ENCODE measurements at places on chromosomes 6 and 20.
A peak's percentile ranks its signal among the peaks of the same experiment; 100 is the strongest.

DNA sequence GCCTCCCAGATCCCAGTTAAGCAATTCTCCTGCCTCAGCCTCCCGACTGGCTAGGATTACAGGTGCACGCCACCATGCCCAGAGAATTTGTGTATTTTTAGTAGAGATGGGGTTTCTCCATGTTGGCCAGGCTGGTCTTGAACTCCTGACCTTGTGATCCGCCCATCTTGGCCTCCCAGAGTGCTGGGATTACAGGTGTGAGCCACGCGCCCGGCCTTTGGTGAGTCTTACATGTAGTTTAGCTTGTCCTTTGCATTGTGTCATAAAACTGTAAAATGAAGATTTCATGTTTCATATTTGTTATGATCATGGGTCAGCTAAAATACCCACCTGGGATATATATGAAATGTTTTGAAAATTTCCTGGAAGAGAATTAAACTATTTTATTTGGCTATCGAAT, 183.5 kb downstream of the SASH1 start:
- H3K27me3 ChIP-seq, result no peaks in the 10 kb centered on the region
- peaks cover 70% of the 10 kb centered on the region for H3K36me3 ChIP-seq
- H3K4me3 ChIP-seq, result no peak overlapping the region

DNA sequence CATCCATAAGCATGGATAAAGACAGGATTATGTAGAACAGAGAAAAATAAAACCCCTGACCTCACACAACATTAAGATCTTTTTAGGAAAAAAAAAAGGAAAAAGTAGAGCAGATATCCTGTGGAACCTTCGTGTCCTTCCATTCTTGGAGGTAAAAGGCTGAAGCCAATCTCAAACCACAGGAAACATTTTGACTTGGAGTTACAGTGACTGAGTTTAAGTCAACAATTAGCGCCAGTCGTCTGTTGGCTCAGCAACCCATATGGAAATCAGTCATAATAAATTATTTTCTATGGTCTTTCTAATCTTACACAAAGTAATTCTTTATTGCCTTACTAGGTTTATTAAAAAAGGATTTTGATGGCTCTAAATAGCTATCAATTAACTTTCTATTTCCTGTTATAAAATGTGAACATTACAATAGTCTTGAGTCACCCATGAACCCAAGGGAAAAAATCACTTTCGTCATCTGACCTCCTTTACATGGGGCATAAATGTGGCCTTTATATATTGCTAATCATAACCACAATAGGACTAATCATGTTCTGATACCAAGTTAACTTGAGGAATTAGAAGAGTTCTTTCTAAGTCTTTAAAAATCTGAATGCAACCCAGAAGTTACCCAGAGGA, 592.9 kb downstream of the TFAP2B start:
- no peaks in the 10 kb centered on the region for H3K4me1 ChIP-seq
- H3K27me3 ChIP-seq, result no peaks in the 10 kb centered on the region
- no peak overlapping the region for H3K4me3 ChIP-seq
- H3K36me3 ChIP-seq, result no peaks in the 10 kb centered on the region

DNA sequence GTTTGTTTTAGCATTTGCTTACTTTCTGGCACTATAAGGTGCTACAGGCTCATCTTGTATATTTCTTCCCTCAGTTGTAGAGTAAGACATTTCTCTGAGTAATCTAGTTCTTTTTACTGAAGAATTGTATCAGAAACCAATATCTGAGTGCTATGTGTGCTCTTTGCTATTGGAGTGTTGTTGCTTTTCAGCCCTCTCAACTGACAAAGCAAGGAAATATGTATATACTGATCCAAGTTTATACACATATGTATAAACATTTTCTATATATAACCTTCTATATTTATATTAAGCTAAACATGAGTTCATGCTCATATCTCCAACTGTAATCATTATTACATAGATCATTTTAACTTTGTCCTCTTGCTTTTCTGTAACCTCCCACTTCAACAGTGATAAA, 405.7 kb downstream of the RFPL4B start:
- no peaks in the 10 kb centered on the region for H3K4me1 ChIP-seq
- no peaks in the 10 kb centered on the region for H3K27me3 ChIP-seq
- no peak for DNase-seq
- H3K27ac ChIP-seq, result no peak overlapping the region

DNA sequence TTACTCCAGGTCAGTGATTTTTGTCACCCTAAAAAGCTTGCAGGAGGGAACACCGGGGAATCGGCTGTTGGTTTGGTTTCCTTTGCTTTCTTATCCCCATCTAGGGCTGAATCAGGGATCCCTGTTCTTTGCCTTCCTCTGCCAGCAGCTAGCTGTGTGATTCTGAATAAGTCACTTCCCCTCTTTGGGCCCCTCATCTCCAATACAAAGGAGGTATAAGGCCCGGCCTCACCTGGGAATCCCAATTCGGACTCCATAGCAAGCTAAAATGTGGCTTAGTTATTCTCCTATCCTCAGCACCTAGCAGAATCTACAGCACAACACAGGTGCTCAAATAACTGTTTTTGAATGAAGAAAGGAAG, 18.5 kb upstream of the ARMC12 start:
- H3K27me3 ChIP-seq, result no peaks in the 10 kb centered on the region
- H3K4me1 ChIP-seq, result peaks cover 32% of the 10 kb centered on the region
- peak overlapping the region; percentile 82 for H3K27ac ChIP-seq
- H3K4me3 ChIP-seq, result no peak overlapping the region
- DNase-seq, result no peak

- no peak overlapping the region for H3K27ac ChIP-seq
- no peak overlapping the region for H3K4me3 ChIP-seq
Measured at GRCh38 chr6:38326837-38327236, 312.9 kb downstream of the BTBD9 start.

DNA sequence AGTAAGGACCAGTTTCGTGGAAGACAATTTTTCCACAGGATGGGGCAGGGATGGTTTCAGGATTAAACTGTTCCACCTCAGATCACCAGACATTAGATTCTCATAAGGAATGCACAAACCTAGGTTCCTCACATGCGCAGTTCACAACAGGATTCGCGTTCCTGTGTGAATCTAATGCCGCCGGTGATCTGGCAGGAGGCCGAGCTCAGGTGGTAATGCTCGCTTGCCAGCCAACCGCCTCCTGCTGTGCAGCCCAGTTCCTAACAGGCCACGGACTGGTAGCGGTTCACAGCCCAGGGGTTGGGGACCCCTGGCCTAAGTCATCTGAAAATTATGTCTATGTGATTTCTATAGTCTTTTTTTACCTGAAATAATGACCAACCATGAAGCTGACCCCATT, 217.5 kb downstream of the TMEM200A start:
- H3K36me3 ChIP-seq, result no peaks in the 10 kb centered on the region
- no peaks in the 10 kb centered on the region for H3K4me1 ChIP-seq
- no peak overlapping the region for H3K27ac ChIP-seq
- H3K27me3 ChIP-seq, result no peaks in the 10 kb centered on the region
- no peak for DNase-seq

- no peak overlapping the region for H3K4me3 ChIP-seq
- peak overlapping the region; percentile 23 for H3K27ac ChIP-seq
- peaks cover 36% of the 10 kb centered on the region for H3K4me1 ChIP-seq
- peaks cover 7% of the 10 kb centered on the region for H3K27me3 ChIP-seq
Measured at GRCh38 chr20:62117658-62118057, 4.6 kb upstream of the LSM14B start.

DNA sequence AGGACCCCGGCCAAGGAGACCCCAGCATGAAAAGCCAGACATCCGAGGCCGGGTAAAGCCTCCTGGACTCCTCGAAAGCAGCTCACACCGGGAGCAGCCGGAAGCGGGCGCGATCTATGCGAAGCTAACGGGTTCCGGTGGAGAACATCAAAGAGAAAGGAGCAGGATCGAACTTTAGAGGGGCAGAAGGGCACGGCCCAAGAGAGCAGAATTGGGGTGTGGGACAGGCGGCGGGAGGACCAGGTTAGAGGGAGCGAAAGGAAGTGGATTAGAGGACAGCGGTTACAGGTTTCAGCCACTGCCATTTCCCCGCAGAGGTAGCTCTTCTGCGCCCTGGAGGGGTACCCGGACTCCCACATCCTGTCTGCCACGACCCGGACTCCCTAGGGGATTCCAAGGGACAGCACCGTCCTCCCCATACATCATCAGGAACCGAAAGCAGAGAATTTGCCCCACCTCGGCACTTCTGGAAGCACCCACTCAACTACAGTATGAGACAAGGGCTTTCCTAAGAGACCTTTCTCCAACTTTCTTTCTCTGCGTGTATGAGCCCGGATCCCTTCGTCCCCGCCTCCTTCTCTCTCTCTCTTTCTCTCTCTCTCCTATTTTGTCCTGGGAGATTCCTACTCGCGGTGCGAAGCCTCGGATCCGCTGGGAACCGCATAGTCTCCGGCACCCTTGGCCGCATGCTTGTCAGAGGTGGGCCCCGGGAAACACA, 507 bp upstream of the VGLL2 start:
- peak overlapping the region; percentile 17 for H3K27ac ChIP-seq
- peaks cover 4% of the 10 kb centered on the region for H3K4me1 ChIP-seq
- no peaks in the 10 kb centered on the region for H3K36me3 ChIP-seq
- peaks cover 91% of the 10 kb centered on the region for H3K27me3 ChIP-seq

DNA sequence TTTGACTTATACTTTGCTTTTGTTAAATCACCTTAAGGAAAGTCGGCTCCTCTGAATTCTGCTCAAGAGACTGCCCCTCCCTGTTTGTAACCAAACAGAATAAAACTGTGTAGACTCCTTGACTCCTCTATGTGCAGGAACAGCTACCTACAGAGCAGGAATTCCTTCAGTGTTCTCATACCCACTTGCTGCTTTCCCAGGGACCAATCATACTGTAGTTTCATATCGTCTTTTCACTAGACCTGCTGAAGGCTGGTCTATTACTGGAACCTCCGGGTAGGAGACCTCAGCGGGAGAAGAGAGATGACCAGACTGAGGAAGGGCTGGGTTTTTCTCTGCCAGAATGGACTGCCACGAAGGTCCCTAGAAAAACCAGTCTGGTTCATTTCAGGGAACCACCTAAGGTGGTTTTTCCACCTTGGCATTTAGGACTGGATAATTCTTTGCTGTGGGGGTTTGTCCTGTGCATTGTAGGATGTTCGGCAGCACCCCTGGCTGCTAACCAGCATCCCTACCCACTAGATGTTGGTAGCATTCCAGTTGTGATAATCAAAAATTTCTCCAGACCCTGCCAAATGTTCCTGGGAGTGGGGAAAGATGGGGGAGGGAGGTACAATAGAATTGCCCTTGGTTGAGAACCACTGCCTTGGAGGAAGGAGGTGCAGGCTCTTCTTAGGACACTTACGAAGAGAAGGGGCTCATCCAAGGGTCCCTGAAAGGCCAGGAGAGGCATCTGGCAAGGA, 80.5 kb downstream of the DNAAF9 start:
- peaks cover 66% of the 10 kb centered on the region for H3K36me3 ChIP-seq
- no peaks in the 10 kb centered on the region for H3K4me1 ChIP-seq
- H3K4me3 ChIP-seq, result no peak overlapping the region
- no peak overlapping the region for H3K27ac ChIP-seq

DNA sequence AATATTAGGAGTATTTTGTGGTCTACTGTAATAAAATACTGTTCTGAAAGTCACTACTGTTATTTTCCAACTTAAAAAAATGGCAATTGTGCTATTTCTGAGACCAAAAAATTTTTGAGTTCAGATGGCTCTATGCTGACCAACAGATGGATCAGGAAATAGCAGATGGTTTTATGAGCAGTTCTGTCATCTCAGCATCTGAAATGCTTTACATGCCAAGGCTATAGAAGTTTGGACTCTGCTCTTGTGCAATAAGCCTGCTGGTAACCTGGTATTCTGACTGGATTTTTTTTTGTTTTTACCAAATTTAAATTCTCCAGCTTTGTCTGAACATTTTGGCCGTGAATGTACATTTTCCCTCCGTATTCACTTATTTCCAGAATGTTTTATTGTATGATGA, 1127.5 kb downstream of the GRIK2 start:
- no peaks in the 10 kb centered on the region for H3K4me1 ChIP-seq
- no peaks in the 10 kb centered on the region for H3K36me3 ChIP-seq
- H3K27ac ChIP-seq, result no peak overlapping the region

DNA sequence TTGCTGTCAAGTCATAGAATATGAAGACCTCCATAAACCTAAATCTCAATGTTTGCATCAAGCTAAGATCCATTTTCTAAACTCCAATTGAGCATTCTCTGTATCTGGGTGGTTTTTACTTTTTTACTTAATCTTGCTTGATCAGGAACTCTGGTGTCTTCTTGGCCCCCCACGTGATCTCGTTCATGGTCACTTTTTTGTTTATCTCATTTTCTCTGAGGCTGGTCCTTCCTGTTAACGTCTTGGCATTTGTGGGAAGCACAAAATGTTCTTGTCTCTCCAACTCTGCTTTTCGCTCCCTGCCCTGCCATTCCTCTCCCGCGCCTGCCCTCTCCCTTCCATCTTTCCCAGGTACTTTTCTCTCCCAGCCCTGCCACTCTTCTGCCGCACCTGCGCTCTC, 14.0 kb upstream of the MAPRE1 start:
- DNase-seq, result no peak
- H3K4me1 ChIP-seq, result no peaks in the 10 kb centered on the region
- H3K4me3 ChIP-seq, result no peak overlapping the region

DNA sequence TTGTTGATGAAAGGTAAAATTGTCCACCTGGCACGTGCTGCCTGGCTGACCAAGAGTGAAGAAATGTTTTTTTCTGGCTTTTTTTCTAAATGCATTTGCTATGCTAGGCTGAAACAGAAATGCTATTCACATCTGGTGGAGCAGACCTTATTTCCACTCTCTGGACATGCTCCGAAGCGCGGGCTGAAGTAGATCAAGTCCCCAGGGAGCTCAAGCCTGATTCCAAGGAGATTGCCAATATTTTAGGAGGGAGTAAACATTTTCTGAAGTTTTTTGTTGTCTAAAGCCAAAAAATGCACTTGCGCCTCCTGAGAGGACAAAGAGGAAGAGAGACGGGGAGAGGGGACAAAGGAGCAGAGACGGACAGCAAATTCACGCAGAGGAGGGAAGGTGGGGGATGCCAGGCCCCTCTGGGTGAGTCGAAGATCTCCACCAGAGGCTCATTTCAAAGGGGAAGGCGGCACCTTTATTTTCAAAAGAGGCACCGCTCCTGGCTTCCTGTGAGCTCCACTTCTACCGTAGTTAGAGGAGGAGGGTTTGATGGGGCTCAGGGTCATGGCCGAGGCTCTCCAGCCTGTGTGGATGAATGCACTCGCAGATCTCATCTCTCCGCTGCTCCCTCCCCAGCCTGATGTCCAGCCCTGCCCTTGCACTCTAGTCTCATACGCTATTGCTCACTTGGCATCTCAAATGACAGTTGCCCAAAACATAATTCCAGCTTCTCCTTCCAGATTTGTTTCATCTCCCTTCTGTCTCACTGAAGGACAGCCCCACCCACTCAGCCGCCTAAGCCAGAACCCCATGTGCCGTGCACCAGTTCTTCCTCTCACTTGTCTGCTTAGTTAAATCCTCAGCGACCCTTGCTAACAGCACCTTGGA, 23.1 kb upstream of the SMOC2 start:
- peak overlapping the region; percentile 56 for H3K27ac ChIP-seq
- peak overlapping the region; percentile 26 for H3K4me3 ChIP-seq
- H3K36me3 ChIP-seq, result no peaks in the 10 kb centered on the region
- no peaks in the 10 kb centered on the region for H3K4me1 ChIP-seq
- DNase-seq, result no peak

Data from heart left ventricle (tissue), 16 donors.